ENCODE measurements at places on chromosomes 13 and 19.

DNA sequence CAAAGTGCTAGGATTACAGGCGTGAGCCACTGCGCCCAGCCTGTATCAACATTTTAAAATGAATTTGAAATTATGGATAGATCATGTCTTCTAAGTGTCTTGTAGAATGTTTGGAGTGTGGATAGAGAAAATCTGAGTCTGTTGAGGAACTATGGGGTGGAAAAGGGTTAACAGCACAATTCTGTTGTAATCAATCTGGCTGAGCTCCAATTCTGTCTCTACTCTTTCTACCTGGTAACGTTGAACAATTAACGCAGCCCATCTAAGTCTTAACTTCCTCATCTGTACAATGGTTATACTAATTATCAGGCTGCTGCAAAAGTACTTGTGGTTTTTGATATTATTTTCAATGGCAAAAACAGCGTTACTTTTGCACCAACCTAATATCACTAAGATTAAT is 4.1 kb downstream of the FPR2 start:
- no peak for DNase-seq

- no peak for DNase-seq
Observed at GRCh38 chr13:32126278-32126677, 94.7 kb downstream of the FRY start.

- DNase-seq = no peak
Observed at GRCh38 chr19:50416034-50416977, 2.4 kb upstream of the SPIB start.

- no peak for DNase-seq
Observed at GRCh38 chr13:80906860-80907259, 565.9 kb upstream of the SPRY2 start.
